Activated naive CD4-positive, alpha-beta T cell treated with Interleukin-2 at 50 U/mL for 16 hours (primary cell): ENCODE measurements at places on chromosomes 16 and 17.

- no peak for DNase-seq
Measured at GRCh38 chr17:31089471-31089870, 5.3 kb upstream of the NF1 start.

- no peak for DNase-seq
Measured at GRCh38 chr17:61456688-61457225, 4.5 kb downstream of the TBX4 start.

- DNase-seq = no peak
Measured at GRCh38 chr16:51175081-51175480, 24.0 kb upstream of the SALL1 start.

- no peak for DNase-seq
Measured at GRCh38 chr16:46886764-46887523, 2.8 kb downstream of the GPT2 start.

DNA sequence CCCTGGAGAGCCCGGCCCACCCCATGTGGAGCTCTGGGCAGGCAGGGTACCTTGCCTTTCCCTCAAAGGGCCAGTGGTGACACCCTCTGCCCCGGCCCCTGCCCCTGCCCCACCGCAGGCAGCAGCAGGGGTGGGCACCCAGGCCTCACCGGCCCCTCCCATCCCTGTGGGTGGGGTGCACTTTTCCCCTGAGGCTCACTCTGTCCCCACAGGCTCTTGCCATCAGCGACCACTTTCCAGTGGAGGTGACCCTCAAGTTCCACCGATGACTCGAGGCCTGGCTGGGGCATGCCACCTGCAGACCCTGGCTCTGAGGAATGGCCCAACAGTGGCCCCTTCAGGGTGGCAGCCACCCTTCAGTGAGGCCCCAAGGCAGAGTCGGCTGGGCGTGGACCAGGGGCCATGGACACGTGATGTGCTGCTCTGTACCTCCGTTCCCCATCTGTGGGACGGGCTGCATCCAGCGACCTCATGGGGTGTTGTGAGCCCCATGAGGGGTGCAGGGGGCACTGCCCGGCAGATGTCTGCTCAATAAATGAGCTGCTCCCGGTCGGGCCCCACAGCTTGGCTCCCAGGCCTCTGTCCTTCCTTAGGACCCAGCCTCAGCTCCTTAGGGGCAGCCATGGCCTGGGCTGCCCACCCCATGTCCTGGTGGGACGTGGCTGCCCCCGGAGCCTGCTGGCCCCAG, 2.0 kb downstream of the DNASE1L2 start:
- DNase-seq = no peak

GRCh38 chr17:79781736-79782575, 4.0 kb downstream of the CBX2 start:
- DNase-seq = no peak

GRCh38 chr16:65200156-65200773, 78.4 kb upstream of the CDH11 start:
- DNase-seq = no peak

DNA sequence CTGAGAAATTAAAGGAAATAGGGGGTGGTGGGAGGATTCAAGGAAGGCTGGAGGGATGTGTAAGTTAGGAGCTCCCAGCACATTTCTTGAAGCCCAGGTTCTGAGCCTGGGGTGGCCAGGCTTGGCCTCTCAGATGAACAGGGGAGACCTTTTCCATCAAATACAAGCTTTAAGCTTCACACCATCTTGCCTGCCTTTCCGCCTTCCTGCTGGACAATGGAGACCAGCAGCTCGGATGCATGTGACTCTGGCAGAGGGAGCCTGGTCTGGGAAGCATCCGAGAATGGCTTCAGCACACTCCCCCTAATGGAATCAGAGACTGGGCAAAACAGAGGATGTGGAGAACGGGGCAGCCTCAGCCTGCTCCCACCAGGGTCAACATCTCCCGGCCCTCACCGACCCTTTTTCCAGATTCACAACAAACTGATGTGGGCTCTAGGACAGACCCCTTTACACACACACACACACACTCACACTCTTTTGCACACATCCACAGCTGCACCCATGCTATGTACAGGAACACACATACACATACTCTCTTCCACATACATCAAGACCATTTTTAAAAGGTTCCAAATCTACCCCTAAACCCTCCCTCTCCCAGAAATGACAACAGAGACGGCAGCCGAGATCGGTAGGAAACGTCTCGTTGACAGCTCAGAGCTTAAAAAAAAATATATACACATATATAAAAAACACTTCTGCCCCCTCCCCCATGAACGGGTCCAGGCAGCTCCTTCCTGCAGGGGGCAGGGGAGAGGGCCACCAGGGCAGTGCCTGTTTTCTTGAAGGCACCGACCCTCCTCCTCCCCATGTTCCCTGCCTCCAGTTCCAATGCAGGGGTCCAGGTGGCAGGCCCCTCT, 6.5 kb upstream of the ATXN7L3 start:
- DNase-seq = no peak

DNA sequence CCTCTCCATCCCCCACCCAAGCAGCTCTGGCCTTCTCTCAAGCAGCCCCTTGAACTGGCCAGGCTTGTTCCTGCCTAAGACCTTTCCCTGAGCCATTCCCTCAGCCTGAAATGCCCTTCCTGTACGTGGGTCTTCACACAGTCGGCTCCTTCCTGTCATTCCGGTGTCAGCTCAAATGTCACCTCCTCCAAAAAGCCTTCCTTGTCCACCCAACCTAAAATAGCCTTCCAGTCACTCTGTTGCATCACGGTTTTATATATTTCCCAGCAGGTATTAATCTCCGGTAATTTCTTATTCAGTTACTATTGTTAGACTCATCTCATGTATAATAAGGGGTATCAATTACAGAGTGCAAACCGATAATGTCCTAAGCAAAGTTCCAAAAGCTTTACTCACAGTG, 51.8 kb downstream of the C17orf67 start:
- DNase-seq = no peak

DNA sequence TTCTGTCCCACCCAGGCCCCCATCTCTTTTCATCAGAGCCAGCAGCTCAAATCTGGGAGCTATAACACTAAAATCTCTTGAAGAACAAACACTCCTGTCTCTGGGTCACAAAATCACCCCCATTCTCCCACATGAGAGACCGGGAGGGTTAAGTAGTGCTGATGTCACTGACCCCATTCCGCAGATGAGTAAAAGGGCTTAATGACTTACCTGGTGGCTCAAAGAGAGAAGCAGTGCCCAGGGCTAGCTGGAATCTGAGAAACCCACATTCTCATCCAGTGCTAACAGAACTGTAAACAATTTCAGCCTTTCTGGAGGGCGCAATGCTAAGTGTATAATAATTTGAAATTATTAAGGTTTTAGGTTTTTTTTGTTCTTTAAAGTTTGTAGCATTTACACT, 26.3 kb upstream of the LHX1 start:
- DNase-seq = no peak

DNA sequence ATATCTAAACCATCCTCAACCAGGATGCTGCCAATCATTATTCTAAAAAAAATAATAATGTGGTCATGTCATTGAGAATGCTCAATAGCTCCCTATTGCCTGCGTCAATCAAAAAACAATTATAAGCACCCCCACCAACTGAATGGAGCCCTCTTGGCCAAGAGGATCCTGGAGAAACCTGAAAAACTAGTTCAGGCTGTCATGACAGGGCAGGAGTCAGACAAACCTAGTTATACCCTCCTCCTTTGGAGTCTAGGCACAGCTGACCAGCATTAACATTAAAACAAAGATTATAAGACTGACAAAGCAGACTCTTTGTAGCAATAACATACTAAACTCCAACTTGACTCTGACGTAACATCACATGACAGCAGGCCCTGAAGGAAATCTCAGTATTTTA, 119.2 kb upstream of the CCL2 start:
- DNase-seq = no peak

DNA sequence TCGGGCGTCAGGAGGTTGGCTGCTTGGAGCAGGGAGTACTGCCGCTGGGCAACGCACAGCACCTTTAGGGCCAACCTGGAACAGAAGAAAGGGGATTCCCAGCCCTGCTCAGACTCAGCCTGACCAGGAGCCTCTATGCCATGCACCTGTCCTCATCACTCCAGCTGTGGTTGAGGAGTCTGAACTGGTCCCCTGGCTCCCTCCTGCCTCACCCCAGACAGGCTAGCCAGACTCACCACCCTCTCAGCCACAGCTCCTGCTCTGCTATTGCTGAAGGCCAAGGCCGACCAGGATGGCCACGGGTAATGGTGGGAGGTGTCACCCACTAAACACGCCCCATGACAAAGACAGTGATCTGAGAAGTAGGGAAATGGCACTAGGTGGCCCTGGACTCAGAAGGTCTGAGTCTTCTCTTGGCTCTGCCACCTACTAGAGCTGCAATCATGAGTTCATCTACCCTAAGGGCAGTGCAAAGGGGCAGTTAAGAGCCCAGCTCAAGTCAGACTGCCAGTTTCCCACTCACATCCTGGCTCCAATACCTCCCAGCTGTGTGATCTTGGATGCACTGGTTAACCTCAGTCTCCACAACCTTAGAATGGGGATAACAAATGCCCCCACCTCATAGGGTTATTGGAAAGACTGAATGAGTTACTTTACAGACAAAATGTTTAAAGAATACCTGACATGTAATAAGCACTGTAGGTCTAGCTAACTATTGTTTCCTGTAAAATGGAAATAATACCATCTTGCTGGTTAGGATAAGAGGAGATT, 13.8 kb upstream of the GFAP start:
- no peak for DNase-seq

DNA sequence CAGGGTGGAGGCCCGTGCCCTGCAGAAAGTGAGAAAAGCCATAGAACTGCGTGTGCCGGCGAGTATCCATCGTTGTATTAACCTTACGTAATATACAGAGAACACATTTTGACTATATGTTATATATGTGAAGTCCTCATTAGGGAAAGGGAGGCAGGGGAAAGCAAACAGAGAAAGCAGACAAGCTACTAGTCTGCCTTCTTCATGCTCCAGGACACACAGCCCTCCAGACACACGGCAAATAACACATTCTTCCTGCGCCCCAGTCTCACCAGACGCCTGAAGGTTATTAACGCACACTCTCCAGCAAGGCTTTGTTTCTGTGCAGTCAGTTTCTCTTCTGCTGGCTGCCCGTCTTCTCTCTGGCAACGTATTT, 28.8 kb downstream of the PRDM7 start:
- DNase-seq = no peak
